ENCODE measurements at places on chromosomes 1 and 21. TPM values are rescaled to one million over a fixed set of nuclear protein-coding genes. Genes with fewer than 3 reads are reported as not detected.

GRCh38 chr1:241834733-241835377 lies 13.1 kb upstream of the EXO1 start:
- DNase-seq: no peak

DNA sequence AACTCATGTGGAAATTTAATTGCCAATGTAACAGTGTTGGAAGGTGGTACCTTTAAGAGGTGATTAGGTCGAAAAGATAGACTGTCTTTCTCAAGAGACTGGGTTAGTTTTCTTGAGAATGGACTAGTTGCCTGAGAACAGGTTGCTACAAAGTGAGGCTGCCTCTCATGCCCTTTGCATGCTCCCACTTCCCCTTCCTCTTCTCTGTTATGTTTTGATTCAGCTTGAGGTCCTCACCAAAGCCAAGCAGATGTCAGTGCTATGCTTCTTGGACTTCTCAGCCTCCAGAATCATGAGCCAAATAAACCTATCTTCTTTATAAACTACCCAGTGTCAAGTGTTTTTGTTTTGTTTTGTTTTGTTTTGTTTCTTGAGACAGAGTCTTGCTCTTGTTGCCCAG lies 187.0 kb upstream of the RUNX1 start:
- no peak for DNase-seq

- DNase-seq: no peak
These were observed 245.4 kb downstream of the NPHP4 start for GRCh38 chr1:5746611-5747425.

GRCh38 chr21:34673006-34673405 lies 4.2 kb downstream of the CLIC6 start:
- no peak for DNase-seq

DNA sequence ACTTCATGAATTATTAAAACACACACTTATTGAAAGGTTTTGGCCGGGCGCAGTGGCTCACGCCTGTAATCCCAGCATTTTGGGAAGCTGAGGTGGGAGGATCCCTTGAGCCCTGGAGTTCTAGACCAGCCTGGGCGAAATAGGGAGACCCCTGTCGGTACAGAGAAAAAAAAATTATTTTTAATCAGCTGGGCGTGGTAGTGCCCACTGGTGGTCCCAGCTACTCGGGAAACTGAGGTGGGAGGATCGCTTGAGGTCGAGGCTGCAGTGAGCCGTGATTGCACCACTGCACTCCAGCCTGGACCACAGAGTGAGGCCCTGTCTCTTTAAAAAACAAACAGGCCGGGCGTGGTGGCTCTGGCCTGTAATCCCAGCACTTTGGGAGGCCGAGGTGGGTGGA lies 1.7 kb downstream of the GABPB2 start:
- DNase-seq: no peak

DNA sequence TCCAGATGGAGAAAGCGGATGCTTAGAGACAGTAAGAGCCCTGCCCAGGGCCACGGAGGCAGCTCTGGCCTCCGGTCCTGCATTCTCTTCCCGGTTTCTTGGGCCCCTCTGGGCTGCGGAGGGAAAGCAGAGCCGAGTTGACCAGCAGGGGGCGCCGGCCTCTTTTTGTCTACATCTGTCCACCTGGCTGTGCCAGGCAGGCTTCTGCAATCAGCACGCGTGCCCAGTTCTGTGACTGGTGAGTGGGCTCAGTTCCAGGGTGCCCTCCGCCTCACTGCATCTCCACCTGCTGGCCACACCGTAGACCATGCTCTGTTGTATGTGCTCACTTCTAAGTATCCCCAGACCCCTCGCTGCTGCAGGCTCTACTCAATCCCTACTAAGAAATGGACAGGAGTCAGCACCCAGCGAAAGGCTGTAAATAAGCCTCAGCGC lies 6.7 kb upstream of the HUNK start:
- peak; percentile 43 for DNase-seq

DNA sequence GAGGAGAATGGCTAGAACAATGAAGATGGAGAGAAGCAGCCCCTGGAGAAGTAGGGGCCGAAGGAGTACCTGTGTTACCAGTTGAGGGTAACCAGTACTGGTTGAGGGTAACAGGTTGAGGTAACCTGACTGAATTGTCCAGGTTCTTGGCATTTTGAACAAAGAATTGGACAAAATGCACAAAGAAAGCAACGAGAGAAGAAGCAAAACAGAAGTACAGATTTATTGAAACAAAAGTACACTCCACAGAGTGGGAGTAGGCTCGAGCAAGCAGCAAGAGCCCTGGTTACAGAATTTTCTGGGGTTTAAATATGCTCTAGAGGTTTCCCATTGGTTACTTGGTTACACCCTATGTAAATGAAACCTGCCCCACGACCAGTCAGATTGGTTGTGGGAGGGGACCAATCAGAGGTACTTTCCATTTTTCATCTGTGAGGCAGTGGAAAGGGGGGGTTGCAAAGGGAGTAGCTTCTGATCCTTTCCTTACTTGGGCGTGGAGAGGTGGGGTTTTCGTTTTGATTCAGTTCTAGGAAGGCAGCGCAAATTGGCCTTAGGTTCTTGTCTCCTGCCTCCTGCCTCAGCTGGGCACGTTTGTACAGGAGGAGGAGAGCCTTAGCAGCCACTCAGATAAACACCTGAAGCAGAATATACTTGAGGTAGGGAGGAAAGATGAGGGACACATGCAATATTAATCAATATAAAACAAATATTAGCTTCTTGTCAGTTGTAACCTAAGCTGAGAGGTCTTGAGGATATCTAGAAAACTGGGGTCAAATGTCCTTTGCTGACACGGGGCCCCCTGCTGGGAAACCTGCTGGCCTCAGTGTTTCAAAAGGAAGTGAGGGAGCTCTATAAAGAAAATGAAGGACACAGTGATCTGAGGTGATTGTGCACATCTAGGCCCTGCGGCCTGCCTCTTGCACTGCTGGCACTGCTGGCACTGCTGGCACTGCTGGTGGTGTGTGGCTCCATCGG lies 14.3 kb upstream of the LSM10 start:
- peak; percentile 45 for DNase-seq

- DNase-seq: no peak
These were observed 6.8 kb downstream of the RPE65 start for GRCh38 chr1:68442822-68443556.

Gene PARS2
- 6.1 TPM for total RNA-seq

Gene S100A8
- total RNA-seq: not detected
